ENCODE measurements at places on chromosomes 5 and 9.

GRCh38 chr5:33761139-33761538 lies 130.7 kb downstream of the ADAMTS12 start:
- no peak for DNase-seq

DNA sequence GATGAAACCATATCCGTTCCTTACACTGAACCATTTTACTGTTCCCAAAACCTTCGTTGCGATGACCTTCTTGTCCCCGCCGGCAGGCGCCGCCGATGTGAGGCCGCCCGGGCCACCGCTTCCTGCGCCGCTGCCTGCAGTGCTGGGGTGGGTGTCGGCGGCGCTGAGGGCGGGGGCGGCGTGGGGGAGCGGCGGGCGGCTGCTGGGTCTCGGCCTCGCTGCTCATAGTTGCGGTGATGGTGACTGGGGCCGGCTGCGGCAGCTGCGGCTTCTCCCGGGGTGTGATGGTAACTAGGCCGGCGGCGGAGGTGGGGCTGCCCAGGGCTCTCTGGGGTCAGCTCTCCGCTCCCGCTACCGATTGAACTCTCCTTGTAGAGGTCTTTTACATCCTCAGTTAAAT lies 14.1 kb upstream of the OR2S2 start:
- DNase-seq: no peak

- DNase-seq: no peak
Measured at GRCh38 chr5:88515881-88516819, 247.5 kb upstream of the TMEM161B start.

DNA sequence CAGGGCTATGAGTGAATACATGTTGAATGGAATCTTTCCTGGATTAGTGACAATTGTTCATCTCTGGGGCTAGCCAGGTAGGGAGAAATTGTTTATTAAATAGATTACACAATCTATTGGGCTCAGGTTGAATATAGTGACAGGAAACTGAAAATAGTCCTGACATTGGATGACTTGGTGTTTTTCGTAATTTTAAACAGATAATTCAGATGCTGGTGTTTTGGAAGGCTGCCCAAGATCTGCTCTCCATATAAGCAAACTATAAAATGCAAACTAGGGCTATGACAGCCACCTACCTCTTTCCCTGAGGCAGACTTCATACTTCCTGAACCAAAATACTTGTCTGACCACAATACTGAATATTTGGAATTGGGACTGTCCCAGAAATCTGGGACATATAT lies 99.1 kb downstream of the ENC1 start:
- no peak for DNase-seq

- no peak for DNase-seq
Measured at GRCh38 chr9:135931349-135931820, 24.0 kb upstream of the CAMSAP1 start.

DNA sequence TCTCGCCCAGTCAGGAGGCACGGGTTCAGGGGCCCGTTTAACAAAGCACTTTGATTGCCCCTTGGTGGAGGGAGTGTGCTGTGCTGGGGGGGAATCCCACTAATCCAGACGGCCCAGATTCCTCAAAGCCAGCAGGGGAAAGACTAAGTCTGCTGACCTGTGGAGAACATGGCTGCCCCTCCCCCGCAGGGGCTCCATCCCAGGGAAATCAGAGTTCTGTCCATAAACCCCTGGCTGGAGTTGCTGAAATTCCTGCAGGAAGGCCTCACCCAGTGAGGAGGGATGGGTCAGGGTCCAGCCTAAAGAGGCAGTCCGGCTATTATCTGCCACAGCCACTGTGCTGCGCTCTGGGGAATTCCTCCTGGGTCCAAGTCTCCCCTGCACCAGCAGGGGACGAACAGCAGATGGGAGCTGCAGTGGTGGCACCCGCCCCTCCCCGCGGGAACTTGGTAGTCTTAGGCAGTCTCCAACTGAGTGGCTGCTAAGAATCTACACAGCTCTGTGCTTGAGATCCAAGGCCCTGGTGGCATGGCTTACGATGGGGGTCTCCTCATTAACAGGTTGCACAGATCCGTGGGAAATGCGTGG lies 174.0 kb upstream of the DAB2 start:
- no peak for DNase-seq

- DNase-seq: no peak
Measured at GRCh38 chr5:111251921-111252320, 27.7 kb downstream of the CAMK4 start.

GRCh38 chr9:137973829-137974416 lies 96.3 kb downstream of the CACNA1B start:
- DNase-seq: no peak

Data from thyroid gland (tissue), 4 donors.